ENCODE measurements at places on chromosomes 5 and 9. TPM values are rescaled to one million over a fixed set of nuclear protein-coding genes. Genes with fewer than 3 reads are reported as not detected.

- no peaks in the 10 kb centered on the region for H3K4me1 ChIP-seq
- H3K4me3 ChIP-seq = no peak overlapping the region
- no peak for DNase-seq
- no peaks in the 10 kb centered on the region for H3K27me3 ChIP-seq
- no peak overlapping the region for H3K27ac ChIP-seq
- H3K36me3 ChIP-seq = no peaks in the 10 kb centered on the region
Observed at GRCh38 chr5:75603371-75603770, 7.9 kb upstream of the ANKDD1B start.

DNA sequence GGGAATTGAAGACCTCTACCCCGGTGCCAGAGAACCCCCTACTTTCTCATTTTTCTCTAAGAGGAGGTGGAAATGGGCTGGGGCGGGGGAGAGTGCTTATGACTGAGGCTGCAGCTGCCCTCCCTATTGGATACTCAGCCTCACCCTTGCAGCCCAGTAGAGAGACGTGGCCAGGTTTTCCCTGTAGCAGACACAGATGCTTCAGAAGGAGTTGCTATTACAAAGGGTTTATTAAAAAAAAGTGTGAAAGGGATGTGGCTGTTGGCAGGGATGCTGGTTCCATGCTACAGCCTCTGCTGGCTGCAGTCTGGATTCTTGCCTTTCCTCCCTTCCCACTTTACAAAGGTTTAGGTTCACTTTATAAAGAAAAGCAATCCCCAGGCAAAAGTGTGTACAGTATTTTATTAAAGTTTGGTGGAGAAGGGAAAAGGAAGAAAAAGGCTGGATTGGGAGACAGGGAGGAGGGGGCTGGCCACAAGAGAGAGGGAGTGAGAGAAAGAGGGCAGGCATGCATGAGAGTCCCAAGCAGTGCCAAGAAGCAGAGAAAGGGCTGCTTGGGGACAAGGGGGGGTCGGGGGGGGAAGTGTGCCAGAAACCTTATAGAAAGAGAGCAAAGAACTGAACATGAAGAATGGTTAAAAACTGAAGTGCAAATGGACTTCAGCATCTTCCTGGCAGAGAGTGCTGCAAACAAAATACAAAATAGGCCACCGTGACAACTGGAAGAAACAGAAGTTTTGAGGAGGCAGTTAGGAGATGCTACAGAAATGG, 29.5 kb upstream of the NFIB start:
- peaks cover 8% of the 10 kb centered on the region for H3K27me3 ChIP-seq
- DNase-seq = no peak
- no peak overlapping the region for H3K4me3 ChIP-seq

Gene MLANA
- polyA plus RNA-seq = 0.38 TPM

Gene SPINK6
- polyA plus RNA-seq = not detected

DNA sequence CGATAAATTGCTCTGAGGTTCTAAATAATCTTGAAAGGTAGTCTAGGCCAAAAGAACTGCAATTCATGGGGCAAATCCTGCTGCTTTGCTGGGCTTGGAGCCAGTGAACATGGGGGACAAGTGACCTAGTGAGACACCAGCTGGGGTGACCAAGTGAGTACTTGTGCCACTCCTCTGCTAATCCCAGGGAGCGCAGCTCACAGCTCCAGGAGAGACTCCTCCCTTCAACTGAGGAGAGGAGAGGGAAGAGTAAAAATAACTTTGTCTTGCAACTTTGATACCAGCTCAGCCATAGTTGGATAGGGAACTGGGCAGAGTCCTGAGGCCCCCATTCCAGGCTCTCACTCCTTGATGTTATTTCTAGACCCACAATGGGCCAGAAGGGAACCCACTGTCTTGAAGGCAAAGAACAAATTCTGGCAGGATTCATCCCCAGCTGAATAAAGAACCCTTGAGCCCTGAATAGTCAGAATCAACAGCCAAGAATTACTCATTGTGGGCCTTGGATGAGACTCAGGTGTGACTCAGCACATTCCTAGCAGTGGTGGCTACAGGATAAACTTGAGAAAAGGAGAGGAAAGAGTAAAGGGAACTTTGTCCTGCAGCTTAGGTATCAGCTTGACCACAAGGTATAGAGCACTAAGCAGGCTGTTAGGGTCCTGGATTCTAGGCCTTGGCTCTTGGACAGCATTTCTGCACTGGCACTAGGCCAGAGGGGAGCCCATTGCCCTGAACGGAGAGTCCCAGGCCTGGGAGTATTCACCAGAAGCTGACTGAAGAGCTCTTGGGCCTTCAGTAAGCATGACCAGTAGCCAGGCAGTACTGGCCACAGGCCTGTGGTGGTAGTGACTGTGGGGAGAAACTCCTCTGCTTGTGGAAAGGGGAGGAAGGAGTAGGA, 288.3 kb upstream of the CDH18 start:
- DNase-seq = no peak
- no peaks in the 10 kb centered on the region for H3K27me3 ChIP-seq
- no peaks in the 10 kb centered on the region for H3K36me3 ChIP-seq
- no peak overlapping the region for H3K4me3 ChIP-seq
- H3K4me1 ChIP-seq = no peaks in the 10 kb centered on the region

Gene FOXD1
- polyA plus RNA-seq = not detected

GRCh38 chr9:115444959-115445358, 327.0 kb upstream of the TNC start:
- DNase-seq = no peak
- no peaks in the 10 kb centered on the region for H3K36me3 ChIP-seq
- H3K27ac ChIP-seq = no peak overlapping the region

- DNase-seq = no peak
- H3K36me3 ChIP-seq = no peaks in the 10 kb centered on the region
- H3K4me3 ChIP-seq = no peak overlapping the region
- no peaks in the 10 kb centered on the region for H3K27me3 ChIP-seq
- no peaks in the 10 kb centered on the region for H3K4me1 ChIP-seq
Observed at GRCh38 chr5:88281322-88281721, 12.7 kb upstream of the TMEM161B start.

DNA sequence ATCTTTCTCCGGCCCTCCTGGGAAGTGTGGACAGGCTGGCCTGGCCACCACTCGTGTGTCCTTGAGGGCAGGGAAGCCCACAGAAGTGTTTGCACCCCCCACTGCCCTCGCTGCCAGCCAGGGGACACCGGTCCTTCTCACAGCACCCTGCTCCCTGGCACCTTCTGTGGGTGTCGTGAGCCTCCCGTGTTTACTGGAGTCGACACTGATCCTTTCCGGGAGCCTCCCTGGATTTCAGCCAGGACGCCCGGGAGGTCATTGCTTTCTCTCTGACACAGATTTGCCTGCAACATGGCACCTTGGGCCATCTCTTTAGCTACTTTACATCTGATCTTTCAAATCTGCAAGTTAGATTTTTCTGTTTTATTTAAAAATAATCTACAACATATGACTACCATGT, 120.4 kb upstream of the CACNA1B start:
- DNase-seq = no peak
- H3K4me3 ChIP-seq = no peak overlapping the region
- peaks cover 5% of the 10 kb centered on the region for H3K36me3 ChIP-seq
- H3K27me3 ChIP-seq = no peaks in the 10 kb centered on the region
- H3K27ac ChIP-seq = no peak overlapping the region

Gene PPWD1
- polyA plus RNA-seq = 44.5 TPM

DNA sequence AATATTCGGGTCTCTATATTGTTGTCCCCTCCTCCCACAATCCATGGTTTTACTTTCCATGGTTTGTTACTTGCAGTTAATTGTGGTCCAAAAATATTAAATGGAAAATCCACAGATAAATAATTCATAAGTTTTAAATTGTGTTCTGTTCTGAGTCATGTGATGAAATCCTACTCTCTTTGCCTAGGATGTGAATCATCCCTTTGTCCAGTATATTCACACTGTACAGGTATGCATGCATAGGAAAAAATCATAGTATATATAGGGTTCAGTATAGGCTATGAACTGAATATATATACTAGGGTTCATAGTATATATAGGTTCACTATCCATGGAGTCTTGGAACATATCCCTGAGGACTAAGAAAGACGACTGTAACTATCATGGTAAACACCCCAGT, 19.6 kb downstream of the INSYN2B start:
- H3K27ac ChIP-seq = no peak overlapping the region
- no peak for DNase-seq
- H3K4me1 ChIP-seq = no peaks in the 10 kb centered on the region
- no peaks in the 10 kb centered on the region for H3K36me3 ChIP-seq
- H3K27me3 ChIP-seq = no peaks in the 10 kb centered on the region
- no peak overlapping the region for H3K4me3 ChIP-seq

- DNase-seq = no peak
- H3K4me3 ChIP-seq = no peak overlapping the region
- H3K4me1 ChIP-seq = no peaks in the 10 kb centered on the region
- H3K36me3 ChIP-seq = no peaks in the 10 kb centered on the region
- H3K27ac ChIP-seq = no peak overlapping the region
Observed at GRCh38 chr9:33517373-33517772, 6.7 kb upstream of the ANKRD18B start.

Gene PKN3
- polyA plus RNA-seq = 1.1 TPM

Gene BTNL9
- polyA plus RNA-seq = not detected

DNA sequence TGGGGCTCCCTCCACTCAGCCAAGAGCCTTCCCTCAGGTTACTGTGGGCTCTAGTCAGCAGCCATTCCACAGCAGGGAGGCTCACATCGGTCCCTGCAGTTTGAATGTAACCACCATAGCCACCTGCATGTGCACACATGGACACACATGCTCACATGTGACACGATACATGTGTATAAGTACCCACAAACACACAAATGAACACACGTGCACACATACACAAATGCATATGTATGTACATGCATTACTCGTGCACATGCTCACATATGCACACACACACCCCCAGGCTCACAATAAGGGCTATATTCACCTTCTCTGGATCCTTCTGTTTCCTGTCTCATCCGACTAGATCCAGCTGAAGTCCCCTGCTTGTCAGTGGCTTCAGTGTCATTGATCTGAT, 36.2 kb downstream of the UBE2QL1 start:
- H3K4me3 ChIP-seq = no peak overlapping the region
- DNase-seq = peak; percentile 1
- no peaks in the 10 kb centered on the region for H3K27me3 ChIP-seq

DNA sequence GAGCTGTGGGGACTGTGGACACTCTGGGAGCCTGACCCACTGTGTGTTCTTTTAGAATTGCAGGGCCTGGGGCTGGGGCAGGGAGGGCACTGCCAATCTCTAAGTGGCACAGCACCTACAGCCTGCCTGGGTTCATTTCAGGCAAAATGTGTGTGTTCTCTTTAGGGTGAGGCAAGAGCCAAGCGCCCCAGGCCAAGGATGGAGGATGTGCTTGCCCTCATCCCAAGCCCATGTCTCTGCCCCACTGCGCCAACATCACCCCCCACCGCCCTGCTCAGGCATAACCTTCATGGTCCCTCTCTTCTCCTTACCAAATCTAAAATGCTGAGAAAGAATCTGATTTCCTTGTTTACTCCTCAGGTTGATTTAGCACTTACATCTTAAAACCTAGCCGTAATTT, 304.4 kb downstream of the RAB3C start:
- H3K27ac ChIP-seq = no peak overlapping the region
- H3K4me1 ChIP-seq = no peaks in the 10 kb centered on the region
- no peak overlapping the region for H3K4me3 ChIP-seq

- H3K27me3 ChIP-seq = no peaks in the 10 kb centered on the region
- DNase-seq = no peak
- H3K27ac ChIP-seq = no peak overlapping the region
- no peaks in the 10 kb centered on the region for H3K36me3 ChIP-seq
- no peak overlapping the region for H3K4me3 ChIP-seq
Observed at GRCh38 chr9:117014061-117014460, 327.0 kb downstream of the TRIM32 start.

Gene KCNV2
- polyA plus RNA-seq = not detected

DNA sequence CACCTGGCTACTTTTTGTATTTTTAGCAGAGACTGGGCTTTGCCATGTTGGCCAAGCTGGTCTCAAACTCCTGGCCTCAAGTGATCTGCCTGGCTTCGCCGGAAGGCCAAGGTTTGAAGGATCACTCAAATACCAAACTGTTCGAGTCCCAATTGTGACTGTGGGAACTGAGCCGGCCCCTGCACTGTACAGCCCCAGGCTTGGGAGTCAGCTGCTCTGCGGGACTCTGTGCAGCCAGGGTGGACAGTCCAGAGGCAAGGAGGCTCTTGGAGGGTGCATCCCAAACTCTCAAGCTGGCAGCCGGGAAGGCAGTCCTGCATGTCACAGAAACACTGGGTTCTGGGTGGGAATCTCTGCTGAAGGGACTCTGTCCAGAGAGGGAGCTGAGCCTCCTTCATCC, 109.0 kb downstream of the ENTREP1 start:
- DNase-seq = no peak
- no peaks in the 10 kb centered on the region for H3K27me3 ChIP-seq
- H3K27ac ChIP-seq = no peak overlapping the region
- H3K36me3 ChIP-seq = no peaks in the 10 kb centered on the region
- H3K4me3 ChIP-seq = no peak overlapping the region

Gene PRDM9
- polyA plus RNA-seq = not detected

Data from naive thymus-derived CD4-positive, alpha-beta T cell (primary cell).